H7 (cell line): ENCODE measurements at places on chromosomes 11 and 22. TPM values are rescaled to one million over a fixed set of nuclear protein-coding genes. Genes with fewer than 3 reads are reported as not detected.

Gene SERPING1
- 30.3 and 34.6 TPM in 2 replicates for total RNA-seq

Gene SEPTIN5
- 28.4 and 36.0 TPM in 2 replicates for total RNA-seq

Gene SLC5A1
- not detected in 2 replicates for total RNA-seq

Gene ZNF215
- 7.1 and 11.8 TPM in 2 replicates for total RNA-seq

Gene CCDC73
- total RNA-seq = 0.04 TPM in 1 of 2 replicates, not detected in the other

Gene RFPL1
- 0.42 TPM in 1 of 2 replicates, not detected in the other for total RNA-seq

Gene MMP10
- not detected in 2 replicates for total RNA-seq

Gene BDNF
- total RNA-seq = 2.2 and 2.9 TPM in 2 replicates

Gene SLC43A1
- total RNA-seq = 30.7 and 33.1 TPM in 2 replicates

Gene HBB
- not detected in 2 replicates for total RNA-seq

Gene ANO1
- 1.1 and 2.3 TPM in 2 replicates for total RNA-seq

Gene MRGPRX4
- not detected in 2 replicates for total RNA-seq

Gene C11orf16
- total RNA-seq = not detected in 2 replicates

Gene BIK
- total RNA-seq = 2.1 and 3.2 TPM in 2 replicates

Gene PVALB
- 3.8 and 6.8 TPM in 2 replicates for total RNA-seq

Gene TESMIN
- 63.7 and 91.0 TPM in 2 replicates for total RNA-seq

Gene KCNJ1
- total RNA-seq = 0.07 TPM in 1 of 2 replicates, not detected in the other

Gene SCN4B
- total RNA-seq = 0.74 and 1.0 TPM in 2 replicates

Gene PACSIN3
- 67.6 and 76.2 TPM in 2 replicates for total RNA-seq

Gene BCO2
- total RNA-seq = 0.48 and 1.5 TPM in 2 replicates

Gene F2
- total RNA-seq = 0.33 TPM in 1 of 2 replicates, not detected in the other

Gene CD59
- 15.2 and 16.7 TPM in 2 replicates for total RNA-seq

Gene ACR
- 0.07 TPM in 1 of 2 replicates, not detected in the other for total RNA-seq

Gene MS4A12
- not detected in 2 replicates for total RNA-seq

Gene LRP5
- 28.3 and 28.6 TPM in 2 replicates for total RNA-seq

Gene SOX10
- total RNA-seq = 3.5 and 3.7 TPM in 2 replicates

Gene PANX2
- 2.2 and 2.6 TPM in 2 replicates for total RNA-seq
